T-helper 1 cell (primary cell): ENCODE measurements at places on chromosomes 1 and 21.

DNA sequence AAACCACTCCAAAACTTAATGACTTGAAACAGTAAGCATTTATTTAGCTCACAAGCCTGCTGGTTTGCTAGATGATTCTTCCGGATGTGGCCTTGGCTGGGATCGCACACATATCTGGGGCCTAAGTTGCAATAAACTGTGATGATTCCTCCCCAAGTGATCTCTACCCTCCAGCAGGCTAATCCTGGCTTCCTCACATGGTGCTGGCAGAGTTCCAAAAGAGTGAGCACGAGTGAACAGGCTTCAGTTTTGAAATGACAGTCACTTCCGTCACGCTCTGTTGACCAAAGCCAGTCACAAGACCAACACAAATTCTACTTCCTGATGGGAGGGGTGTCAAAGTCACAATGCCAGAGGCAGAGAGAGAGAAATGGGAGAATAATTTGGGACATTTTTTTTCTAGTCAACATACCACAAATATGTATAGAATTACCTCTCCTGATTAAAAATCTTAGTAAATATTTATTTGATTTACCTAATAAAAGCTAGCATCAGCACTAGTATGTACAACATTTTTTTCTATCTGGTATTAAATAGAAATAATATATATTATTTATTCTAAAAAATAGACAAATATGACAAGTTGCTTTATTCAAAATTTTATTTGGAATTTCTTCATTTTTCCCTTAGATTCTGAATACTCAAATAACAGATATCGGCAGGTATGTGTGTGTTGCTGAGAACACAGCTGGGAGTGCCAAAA lies 292.7 kb downstream of the TPR start:
- DNase-seq = no peak

DNA sequence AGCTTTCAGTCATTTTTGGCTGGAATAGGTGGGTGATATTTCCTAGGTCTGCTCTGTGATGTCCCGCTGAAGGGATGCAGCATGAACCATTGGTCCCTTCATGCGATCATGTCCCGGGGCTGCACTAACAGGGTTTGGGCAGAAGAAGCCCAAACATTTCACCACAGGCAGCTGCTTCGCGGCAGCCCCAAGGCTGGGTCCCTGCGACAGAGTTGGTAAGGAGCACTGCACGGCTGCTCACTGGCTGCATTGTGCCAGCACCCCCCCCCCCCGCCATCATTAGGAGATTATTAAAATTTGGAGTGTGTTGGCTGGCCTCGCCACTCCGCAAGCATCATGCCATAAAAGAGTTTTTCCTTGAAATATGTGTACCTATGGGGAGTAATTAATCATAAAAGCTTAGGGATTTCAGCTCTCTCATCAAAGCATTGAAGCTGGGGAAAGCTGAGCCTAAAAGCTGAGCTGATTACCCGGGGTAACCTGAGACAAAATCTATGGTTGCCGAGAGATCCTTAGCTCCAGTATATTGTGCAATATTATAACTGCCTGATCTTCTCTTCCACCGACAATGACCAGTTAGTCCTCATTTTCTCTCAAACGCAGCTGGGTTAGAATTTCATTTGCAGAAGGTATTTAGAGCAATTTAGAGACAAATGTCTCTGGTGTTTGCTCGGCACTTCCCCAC lies 62.5 kb downstream of the PEX14 start:
- no peak for DNase-seq

GRCh38 chr1:36703526-36704208 lies 221.0 kb upstream of the CSF3R start:
- DNase-seq = peak; percentile 50

DNA sequence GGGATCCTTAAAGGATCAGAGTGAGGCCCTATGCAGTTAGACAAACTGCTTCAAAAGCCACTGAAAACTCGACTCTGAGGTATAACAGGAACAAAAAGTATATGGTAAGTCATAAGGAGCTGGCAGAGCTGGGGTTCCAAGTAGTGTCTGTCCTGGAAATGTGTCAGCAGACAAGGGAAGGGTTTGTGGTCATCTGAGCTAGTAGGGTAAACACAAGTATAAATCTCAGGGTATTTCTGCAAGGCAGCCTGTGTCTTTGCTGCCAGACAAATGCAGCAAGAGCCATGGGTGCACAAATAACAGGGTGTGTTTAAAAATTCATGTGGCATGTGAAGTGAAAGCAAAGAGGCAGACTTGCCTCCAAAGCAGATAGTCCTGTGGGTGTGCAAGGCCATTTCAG lies 759.0 kb upstream of the ADAMTS5 start:
- no peak for DNase-seq

DNA sequence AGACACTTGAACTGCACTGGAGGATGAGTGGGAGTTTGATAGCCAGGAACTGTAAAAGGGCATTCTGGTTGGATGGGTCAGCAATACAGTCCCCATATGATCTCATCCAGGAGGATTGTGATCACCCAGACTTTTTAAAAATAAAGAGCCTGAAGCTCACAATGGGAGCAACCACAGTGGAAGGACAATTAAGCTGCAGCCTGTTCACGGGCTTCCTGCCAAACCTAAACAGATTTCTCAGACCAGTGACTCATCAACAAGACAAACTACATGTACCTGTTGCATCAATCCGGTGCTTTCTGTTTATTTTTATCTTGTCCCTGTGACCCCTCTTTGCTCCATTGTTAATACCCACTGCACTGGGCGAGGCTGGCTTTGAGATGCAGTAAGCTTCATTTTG lies 52.3 kb downstream of the PAPPA2 start:
- DNase-seq = no peak

DNA sequence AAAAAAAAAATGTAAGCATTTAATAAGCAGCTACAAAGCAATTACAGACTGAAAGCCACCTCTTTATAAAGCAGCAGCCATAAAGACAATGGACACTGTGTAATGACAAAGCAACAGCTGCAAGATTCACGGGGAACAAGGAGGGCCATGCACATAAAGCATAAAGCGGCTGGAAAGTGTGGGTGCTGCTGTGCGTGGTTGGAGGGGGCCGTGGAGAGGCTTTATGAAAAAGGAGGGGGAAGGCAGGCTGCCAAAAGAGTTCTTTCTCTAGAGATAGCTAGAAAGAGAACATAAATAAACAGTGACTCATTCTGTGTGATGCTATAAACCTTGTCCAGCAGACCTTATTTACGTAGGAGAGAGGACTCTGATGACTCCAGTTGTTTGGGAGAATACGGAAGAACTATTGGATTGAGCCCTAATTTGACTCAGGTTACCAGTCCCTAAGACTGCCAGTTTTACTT lies 49.3 kb downstream of the ADAMTS1 start:
- DNase-seq = no peak

DNA sequence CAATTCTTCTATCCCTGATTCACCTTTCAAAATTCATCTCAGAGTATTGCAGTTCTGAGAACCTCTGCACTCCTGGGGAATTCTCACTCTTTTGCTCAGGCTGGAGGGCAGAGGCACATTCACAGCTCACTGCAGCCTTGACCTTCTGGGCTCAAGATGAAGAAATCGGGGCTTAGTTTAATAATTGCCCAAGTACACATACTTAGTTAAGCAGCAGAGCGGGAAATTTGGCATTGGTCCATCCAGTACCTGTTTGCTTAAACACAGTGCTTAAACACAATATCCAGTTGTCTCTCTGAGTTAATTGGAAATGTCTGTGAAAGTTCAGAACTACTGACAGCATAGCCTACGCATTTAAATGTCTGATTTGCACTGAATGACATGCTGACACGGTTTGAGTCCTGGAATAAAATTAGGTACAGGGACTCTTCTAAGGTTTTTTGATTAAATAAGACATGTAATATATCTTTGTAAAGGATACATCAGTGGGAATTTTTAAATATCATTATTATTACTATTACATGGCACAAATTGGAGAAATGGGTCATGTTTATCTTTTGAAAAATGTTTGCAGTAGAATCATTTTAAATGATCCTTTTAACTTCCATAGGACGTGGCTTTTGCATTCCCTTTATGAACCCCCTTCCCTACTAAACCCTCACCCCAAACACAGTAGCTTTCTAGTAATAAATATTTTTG lies 337.4 kb downstream of the SRGAP2C start:
- DNase-seq = no peak

DNA sequence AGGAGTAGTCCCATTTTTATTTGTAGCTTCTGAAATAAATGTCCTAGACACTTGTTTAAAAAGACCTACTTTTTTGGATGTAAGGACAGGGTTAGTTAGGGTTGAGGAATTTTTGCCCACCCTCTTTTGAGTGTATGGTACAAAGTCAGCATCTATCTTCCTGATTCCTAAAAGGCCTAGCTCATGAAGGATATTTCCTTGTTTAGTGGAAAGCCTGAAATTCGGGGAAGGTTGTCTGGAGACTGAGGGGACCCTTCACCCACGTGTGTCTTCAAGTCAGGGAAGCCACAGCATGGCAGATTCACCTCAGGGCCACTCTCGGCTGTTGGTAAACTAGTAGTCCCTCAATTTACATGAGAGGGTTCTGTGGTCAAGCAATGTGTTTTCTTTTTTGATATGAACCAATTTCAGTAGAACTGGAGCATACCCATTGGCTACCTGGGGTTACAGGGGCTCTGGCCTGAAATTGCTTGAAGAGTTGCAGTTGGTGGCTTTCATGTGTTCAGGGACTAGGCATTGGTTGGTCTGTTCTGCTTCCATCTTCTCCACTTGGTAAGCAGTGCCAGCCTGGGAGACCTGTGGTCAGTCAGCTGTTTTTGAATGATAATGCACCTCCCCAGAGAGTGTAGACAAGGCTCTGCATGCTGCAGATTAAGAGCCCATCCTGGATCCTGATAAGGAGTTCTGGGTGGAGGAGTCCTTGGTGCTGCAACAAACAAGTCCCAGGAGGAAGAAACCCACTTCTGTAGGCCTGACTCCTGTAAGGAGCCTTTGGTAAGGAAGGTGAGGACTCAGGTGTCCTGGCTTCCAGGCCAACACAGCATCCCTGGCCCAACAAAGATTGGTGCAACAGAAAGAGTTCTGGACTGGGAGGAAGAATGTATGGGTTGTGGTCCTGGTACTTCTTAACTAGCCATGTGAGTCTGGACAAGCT lies 6.3 kb downstream of the BTG2 start:
- no peak for DNase-seq

GRCh38 chr1:227127891-227128290 lies 187.8 kb downstream of the COQ8A start:
- no peak for DNase-seq

- DNase-seq = no peak
Observed at GRCh38 chr1:208219659-208220282, 24.4 kb downstream of the PLXNA2 start.

DNA sequence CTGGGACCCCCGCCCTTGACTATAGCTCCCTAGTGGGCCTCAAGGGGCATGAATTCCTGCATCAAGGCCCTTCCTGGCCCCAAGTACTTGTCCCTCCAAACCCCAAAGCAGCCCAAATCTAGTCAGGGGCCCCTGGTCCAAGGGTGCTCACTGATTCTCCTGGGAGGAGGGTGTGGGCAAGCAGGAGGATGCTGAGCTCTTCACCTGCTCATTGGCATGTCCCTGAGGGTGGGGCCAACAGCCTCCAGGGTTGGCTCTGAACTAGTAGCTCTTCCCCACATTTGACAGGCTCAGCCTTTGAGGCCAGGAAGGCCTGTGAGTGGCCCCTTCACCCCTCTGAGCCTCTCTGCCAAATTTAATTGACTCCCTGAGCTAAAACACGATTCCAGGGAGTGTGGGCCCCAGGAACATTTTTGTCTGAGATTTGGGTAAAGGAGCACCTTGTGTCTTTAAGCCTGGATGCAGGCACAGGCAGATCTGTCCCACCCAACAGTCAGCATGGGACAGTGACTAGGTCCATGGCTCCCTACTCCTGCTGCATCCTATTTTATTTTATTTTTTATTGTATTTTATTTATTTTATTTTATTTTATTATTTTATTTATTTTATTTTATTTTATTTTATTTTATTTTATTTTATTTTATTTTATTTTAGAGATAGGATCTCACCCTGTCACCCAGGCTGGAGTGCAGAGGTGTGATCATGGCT lies 11.0 kb upstream of the WNT9A start:
- no peak for DNase-seq

- no peak for DNase-seq
Observed at GRCh38 chr1:176017722-176018121, 189.4 kb downstream of the COP1 start.

GRCh38 chr21:42679319-42680057 lies 26.1 kb downstream of the PDE9A start:
- DNase-seq = no peak

DNA sequence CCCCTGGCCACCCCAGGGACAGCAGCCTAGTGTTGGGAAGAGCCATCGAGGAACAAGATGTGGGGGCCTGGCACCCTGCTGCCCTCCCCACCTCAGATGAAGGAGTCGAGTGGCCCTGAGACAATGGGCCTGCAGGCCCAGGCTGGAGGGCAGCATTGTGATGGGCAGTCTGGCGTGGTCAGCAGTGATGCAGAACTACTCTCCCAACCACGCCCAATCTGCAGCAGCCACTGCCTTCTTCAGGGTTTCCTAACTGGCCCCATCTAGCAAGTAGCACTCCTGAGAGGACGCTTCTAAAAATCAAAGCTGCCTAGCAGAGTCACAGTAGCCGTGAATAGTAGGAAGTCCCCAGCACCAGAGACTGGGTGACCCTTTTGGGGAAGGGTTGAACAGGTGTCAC lies 18.5 kb downstream of the CDCP2 start:
- DNase-seq = no peak

- no peak for DNase-seq
Observed at GRCh38 chr1:45448357-45448756, 42.6 kb downstream of the TESK2 start.

DNA sequence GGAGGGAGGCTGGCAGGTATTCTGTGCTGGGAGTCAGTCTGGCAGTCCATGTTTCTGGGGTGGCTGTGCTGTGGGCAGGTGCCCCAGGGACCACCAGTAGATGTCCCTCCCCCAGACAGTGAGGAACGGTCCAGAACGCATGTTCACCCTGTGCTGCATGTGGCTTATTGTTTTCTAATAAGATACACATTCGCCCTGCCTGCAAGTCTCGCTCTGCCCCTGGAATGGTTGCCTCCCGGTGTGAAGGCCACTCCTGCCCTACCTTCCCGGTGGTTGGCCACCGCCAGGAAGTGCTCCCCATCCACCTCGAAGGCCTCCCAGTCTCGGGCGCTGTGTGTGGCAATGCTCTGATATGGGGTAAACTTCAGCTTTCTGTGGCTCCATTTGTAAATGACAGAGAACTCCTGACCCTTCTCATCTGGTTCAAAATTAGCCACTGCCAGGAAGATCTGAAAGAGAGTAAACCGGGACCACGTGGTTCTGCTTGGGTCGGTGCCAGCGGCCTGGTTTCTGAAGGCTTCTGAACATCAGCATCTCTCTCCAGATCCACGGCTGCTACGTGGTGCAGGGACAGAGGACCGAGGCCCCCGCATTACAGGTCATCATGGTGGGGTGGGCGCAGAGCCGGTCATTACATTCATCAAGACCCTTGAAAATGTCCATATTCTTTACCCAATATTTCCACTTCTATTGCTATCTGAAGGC lies 14.5 kb downstream of the KRTAP10-1 start:
- no peak for DNase-seq

GRCh38 chr1:3669421-3669821 lies 17.1 kb downstream of the TP73 start:
- DNase-seq = no peak

- no peak for DNase-seq
Observed at GRCh38 chr1:237961754-237962153, 71.0 kb upstream of the ZP4 start.

- DNase-seq = no peak
Observed at GRCh38 chr1:107678993-107679392, 286.0 kb downstream of the VAV3 start.
